Activated naive CD8-positive, alpha-beta T cell treated with anti-CD3 and anti-CD28 coated beads, Interleukin-2, amount 50 U/mL, for 24 hours (primary cell): ENCODE measurements at places on chromosomes 2 and 18.

DNA sequence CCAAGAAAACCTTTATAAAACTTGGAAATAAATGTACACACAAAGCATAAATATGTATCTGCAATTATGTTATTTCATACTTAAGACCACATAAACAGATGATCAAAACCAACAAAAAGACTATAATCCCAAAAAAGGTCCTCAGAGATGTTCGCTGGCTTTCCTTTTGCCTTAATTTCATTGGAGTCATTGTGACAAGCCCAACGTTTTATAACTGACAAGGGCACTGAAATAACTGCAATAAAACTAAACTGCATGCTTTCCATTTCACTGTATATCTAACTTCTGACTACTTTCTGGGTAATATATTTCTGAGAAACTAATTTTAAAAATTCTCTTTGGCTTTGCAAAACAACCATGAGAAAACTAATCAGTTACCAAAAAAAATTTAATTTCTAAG is 56.5 kb downstream of the REV1 start:
- no peak for DNase-seq

DNA sequence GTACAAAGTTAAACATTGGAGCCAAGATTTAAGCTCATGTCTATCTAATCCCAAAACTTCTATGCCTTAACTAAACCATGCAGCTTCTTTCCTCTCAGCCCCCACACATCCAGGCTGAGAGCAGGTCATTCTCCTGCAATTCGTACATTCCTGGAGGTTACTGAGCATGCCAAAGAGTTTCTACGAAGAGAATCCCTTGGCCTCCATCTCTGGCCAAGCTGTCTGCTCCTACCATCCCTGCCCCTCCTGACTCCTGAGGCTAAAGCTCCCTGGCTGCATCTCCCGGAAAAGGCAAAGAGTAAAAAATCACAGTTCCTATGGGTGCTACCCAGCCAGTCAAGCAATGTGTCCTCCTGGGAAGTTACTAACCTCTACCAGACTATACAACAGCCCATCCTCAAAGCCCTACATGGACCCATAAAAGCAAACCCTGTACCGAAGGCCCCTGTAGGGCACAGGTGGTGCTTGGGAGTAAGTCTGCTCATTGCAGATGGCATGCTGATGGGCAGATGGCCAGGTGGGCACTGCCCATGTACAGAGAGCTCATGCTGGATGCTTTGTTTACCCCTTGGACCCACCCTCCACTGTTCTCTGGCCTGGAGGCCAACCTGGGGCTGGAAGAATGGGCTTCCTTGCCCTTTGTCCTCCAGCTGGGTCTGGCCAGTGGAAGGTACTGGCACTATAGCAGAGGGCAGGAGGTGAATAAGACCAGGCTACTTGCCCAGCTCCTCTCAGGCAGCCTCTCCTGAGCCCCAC is 99.5 kb downstream of the TTC32 start:
- DNase-seq: no peak

DNA sequence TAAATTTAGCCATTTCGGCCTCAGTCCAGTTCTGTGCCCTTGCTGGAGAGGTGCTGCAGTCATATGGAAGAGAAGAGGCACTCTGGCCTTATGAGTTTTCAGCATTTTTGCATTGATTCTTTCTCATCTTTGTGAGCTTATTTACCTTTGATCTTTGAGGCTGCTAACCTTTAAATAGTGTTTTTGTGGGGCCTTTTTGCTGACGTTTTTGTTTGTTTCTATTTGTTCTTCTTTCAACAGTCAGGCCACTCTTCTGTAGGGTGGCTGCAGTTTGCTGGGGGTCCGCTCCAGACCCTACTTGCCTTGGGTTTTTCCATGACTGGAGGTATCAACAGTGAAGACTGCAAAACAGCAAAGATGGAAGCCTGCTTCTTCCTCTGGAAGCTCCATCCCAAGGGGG is 1951.7 kb upstream of the LRRTM1 start:
- DNase-seq: no peak

DNA sequence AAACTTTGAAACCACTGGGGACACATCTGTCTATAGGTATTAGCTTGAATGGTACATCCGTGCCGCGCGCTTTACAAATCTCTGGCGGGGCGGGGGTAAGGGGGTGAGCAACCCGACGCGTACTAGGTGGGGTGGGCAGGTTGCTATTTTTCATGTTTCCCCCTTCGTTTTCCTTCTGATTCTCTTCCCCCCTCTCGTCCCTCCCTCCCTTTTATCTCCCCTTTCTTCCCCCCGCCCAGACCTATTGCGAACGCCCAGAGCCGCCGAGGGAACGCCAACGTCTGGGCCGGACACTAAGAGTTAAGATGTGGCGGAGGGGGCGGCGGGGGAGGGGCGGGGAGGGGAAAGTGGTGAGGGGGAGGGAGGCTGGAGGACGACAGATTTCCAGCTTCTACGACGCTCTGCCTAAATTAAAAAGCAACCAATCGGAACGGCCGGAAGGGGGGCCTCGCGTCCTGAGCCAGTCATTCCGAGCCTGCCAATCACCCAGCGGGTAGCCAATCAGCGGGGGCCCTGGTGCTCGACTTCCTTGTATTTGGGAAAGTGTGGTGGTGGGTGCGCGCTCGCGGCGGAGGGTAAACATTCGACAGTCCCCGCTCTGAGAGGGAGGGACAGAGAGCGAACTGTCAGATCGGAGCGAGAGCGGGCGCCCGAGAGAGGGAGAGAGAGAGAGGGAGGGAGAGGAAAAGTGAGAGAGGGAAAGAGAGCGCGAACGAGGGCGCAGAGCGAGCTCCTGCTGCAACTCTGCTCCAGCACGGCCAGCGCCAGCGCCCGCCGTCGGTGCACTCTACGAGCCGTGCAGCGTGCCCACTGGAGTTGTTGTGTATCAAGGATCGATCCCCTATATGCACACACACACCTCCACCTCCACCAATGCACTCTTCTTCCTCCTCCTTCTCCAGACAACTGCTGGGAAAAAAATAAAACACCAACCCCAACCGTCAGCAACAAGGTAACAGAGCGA is at the start of gene POU3F3:
Gene POU3F3 (plus strand): TSS at position 582 of the 964 bp plus-strand sequence. CDS start 1,396 bp downstream, outside the sequence.
- DNase-seq: peak; percentile 61

DNA sequence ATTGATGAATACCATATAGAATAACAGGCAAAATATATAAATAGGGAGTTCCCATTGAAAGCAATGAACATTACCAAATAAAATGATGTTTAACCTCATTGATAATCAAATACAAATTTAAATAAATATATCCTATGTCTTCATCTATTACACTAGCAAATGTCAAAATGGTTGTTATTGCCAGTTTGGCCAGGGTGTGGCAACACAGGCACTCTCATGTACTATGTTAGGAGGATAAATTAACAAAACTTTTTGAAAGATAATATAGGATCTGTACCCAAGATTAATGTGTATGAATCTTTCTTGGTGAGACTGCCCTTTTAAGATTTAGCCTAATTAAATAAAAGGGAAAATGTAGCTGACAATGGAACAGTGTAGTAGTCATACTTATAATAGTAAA is 659.3 kb downstream of the ERBB4 start:
- no peak for DNase-seq

DNA sequence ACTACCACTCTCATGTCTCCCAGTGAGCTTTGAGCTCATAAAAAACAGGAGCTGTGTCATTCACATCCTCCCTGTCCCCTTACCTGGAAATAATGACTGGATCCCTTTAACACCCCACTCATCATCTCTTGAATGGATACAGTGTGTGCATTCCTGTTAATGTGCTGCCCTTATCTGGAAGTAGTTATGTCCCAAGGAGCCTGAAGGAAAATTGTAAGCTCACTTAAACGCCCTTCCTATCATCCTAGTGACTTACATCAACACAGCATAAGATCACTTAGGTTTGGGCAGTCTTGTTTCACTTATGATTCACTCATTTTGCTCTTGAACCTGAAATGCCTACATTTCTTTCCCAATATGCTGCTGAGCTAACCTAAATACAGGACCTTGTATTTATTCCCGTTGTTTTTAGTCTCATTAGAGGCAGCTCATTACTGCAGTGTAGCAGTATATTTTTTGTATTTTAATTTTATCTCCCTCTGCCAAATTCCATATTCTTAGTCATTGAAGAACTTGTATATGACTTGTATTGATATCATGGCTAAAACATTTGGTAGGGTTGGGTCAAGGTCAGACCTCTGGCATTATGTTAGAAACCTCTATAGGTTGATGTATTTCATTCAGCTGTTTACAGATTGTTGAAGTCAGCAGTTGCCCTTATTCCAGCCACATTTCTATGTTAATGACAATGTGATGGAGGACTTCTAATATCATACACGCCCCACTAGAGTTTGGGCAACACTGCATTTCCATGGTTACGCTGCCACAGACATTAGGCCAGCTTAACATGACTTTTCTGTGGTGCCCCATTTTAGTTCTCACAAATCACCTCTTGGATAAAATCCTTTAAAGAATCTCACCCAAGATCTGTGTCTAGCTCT is 72.9 kb downstream of the PKP4 start:
- no peak for DNase-seq

- no peak for DNase-seq
Measured at GRCh38 chr2:241352227-241352626, 3.9 kb upstream of the FARP2 start.

- no peak for DNase-seq
Measured at GRCh38 chr2:127134235-127134634, 27.3 kb upstream of the BIN1 start.

DNA sequence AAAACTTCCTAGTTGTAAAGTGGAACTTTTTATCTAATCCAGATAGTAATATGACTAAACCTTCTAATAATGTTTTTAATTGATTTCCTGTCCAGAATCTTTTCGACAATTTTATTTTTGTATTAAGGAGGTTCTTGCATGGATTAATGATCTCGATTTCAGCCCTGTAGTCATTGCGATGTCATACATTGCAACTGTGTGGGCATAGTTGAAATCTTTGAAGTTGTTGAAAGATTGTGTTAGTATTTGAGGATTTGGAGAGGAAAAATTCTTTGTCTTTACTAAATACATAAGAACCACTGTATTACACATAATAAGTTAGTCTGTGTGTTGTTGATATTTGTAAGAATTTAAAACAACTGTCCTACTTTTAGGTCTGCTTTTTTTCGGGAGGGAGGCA is 31.1 kb downstream of the ACSL3 start:
- DNase-seq: no peak

DNA sequence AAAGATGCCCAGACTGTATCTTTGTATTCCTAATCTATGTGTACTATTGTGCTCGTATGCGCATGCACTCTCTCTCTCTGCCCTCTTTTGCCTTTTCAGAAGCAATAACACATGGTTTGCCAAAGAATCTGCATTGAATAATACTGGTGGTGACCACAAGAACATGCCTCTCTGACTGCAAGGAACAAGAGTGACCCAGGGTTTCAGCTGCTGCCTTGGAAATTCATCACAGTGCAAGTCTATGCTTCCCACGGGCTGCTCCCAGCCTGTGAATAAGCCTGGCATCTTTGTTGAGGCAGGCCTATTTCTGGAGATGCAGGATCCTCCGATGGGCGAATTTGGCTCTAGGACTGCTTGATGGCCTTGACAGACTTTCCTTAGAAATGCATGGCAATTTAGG is 689.4 kb upstream of the FANCL start:
- no peak for DNase-seq

- no peak for DNase-seq
Measured at GRCh38 chr2:53544871-53545558, 222.6 kb upstream of the CHAC2 start.

DNA sequence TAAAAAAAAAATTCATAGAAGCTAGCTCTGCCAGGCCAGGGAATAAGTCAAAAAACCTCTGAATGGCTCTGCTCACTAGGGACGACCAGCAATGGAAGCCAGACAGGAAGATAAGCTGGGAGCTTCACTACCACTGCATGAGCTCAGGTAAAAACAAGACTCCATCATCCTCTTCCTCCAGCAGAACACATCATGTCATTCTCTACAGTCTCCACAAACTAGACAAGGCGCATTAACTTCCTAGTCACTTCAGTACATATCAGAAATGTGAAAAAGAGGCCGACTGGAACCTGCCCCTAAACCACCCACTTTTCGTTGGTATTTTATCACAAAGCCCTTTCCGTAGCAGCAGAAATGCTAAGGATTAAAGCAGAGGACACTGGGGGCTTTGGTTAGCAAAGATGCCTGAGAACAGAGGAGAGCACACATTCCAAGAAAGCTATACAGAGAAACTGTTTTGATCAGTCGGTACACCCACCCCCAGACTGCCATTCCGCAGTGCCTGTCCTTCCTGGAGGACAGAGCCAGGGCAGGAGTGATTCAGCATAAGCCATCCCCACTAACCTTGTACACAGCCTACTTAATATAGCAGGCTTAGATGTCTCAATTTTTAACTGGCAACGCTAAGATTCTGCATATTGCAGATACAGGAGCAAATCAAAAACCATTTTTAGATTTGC is 53.4 kb downstream of the AAK1 start:
- DNase-seq: no peak

- DNase-seq: no peak
Measured at GRCh38 chr2:26269571-26270158, 24.9 kb downstream of the HADHB start.

- no peak for DNase-seq
Measured at GRCh38 chr2:236988690-236989624, 96.7 kb upstream of the COPS8 start.

DNA sequence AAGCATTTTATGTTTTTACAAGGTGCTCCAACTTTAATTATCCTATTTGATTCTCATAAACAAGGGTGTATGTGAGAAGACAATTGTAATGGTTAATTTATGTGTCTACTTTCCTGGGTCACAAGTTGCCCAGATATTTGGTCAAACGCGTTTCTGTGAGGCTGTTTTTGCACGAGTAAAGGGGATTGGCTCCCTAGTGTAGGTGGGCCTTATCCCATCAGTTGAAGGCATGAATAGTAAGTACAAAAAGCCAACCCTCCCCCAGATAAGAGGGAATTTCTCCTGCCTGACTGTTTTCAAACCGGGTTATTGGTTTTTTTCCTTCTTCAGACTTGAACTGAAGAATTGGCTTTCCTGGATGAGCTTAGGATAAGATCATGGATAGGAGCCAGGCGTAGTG is 224.0 kb upstream of the NCKAP5 start:
- no peak for DNase-seq

DNA sequence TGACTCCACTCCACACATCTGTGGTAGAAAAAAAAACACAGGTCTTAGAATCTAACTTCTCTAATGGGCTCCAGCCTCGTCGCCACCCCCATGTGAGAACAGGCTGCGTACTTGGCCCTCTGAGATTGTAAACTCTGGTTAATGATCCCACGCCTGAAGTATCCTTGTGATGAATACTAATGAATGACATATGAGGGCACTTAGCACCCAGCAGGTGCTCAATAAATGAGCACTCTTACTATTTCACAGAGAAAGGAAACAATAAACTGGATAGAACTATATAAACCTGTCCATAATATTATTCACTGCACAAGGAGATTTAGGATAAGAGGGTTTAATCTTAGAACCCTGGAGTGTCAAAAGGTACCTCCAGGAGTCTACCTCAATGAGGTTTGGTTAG is 310.1 kb upstream of the HNRNPA3 start:
- no peak for DNase-seq

DNA sequence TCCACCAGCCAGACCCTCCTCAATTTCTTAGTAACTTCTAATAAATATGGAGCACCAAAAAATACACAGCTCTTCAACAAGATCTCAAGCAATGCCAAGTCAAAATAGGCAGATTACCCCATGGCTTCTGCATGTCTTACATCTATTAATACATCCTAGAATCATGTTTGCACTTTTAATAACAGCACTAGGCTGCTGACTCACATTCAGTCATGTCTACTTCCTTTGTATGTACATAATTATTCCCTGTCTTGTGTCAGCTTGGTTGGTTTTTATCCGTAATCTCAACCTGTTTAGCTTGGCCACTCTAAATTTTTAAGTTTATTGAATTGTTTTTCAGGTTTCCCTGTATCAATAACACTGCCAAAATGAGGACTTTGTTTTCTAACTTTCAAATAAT is 420.1 kb upstream of the ACVR2A start:
- no peak for DNase-seq

GRCh38 chr2:162063899-162064298 is 10.1 kb downstream of the DPP4 start:
- DNase-seq: no peak
